Astrocyte (in vitro differentiated cells and primary cell): ENCODE measurements at places on chromosomes 11 and 22. TPM values are rescaled to one million over a fixed set of nuclear protein-coding genes. Genes with fewer than 3 reads are reported as not detected.

DNA sequence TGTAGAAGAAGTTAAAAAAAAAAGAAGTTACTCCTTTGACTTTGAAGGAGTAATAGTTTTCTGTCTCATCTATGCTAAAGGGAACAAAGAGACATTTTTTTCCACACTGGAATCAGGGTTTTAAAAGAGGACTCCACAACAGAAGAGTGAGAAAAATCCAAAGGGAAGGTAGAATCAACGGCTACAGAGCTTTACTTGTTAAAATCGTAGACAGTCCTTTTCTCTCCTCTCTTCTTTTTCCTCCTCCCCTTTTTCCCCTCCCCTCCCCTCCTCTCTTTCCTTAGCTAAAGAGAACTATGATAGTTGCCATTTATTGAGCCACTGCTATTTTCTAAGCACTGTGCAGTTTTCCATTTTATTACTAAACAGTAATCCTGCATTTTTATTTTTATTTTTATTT, 29.2 kb downstream of the DDIAS start:
- no peak for DNase-seq

MRGPRX4 gene
- total RNA-seq: not detected in 2 replicates

GRCh38 chr11:14249121-14249963, 109.6 kb downstream of the RRAS2 start:
- peak; percentile 8 for DNase-seq

DNA sequence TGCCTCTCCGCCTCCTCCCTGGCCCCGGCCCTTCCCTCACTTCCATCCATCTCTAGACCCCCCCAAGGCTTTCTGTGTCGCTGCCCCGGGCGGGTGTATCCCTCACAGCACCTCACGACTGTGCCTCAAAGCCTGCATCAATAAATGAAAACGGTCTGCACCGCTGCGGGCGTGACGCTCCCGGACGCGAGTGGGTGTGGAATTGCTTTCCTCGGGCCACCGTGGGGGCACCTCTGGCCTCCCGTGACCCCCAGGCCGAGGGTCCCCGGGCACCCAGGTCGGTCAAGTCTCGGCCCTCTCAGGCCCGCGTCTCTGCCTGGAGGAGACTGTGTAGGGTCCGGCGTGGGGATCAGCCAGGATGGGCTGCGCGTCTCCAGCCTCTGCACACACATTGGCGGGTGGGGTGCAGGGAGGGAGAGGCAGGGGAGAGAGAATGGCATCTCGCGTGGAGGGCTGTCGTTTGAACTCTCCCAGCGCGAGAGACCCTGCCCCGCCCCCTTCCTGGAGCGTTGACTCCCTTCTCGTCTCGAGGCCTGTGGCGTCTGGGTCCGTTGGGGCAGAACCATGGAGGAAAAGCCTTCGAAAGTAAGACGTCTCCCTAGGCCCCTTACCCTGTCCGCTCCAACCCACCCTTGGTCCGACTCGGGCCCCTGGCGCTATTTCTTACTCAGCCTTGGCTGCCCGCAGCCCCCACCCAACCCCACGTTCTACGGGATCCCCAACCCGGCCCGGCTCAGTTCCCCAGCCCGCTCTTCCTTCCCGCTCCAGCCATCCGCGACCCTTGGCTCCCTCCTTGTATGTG, at the start of gene CATSPERZ:
Gene CATSPERZ, plus strand, starts transcription at position 512 of the 802 bp plus-strand sequence. Its CDS starts 53 bp downstream, at position 565.
- no peak for DNase-seq

ZFP91 gene
- total RNA-seq: 38.1 and 40.1 TPM in 2 replicates

DNA sequence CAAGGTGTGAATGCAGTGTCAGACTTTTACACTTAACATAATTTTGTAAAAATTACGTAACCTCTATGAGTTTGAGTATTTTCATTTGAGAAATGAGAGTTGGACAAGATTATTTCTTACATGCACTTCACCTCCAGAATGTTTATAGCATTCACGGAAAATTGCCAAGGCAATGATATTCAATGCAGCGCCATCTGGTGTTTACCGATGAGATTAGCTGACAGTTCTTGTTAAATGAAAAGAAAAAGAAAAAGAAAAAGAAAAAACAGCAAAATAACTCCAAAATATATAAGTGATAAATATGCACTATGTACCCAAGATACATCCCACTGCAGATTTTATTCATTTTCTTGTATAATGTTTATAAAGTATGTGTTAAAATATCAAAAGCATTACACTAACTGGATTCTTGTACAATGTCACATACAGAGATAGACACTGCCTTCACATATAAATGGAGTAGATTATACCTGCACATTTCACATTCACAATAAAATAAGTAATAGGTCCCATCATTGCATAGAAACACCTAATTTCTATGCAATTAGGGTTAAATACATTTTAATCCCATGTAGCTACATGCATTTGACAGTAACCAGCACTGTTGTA, 976.3 kb upstream of the FAT3 start:
- no peak for DNase-seq

EMSY gene
- total RNA-seq: 18.8 and 18.9 TPM in 2 replicates

OR10V1 gene
- total RNA-seq: not detected in 2 replicates

DNA sequence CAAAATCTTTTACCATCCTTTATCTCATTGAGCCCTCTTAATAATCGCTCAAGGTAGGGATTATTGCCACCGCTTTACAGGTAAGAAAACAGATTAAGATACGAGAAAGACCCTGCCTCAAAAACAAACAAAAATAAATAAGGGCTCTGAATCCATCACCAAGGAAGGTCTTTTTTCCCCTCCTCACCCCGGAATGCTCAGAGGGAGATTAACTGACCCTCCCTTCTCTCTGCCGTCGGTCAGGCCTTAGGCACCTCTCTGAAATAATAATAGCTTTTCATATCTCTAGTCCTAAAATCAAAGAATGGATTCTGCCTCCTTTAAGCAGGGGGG, 620 bp upstream of the ATG2A start:
- no peak for DNase-seq

APOBEC3G gene
- 2.4 and 2.7 TPM in 2 replicates for total RNA-seq

FAM181B gene
- total RNA-seq: 0.11 and 0.17 TPM in 2 replicates

DNA sequence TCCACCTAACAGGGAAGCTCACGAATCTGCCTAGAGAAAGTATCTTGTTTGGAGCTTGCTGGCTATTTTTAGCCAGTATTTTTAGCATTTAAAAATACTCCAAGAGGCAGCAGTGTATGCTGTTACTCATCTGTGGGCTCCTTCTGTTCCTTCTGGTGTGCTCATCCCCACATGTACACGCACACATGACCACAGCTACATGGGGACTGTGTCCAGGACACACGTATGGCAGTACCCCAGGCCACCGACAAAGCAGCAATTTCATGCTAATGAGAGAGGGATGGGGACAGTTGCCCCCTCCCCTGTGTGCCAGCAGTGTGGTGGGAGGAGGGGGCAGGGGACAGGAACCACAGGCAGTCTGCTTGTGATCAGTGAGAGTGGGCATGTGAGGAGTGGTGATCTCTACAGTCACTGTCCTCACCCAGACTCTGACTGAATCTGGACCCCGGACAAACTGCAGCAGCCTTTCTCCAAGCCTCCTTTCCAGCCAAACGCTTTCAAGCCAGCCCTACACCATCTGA, 16.4 kb downstream of the USP2 start:
- no peak for DNase-seq

GRCh38 chr11:35390737-35391682, 28.3 kb downstream of the SLC1A2 start:
- DNase-seq: peak; percentile 68

DNA sequence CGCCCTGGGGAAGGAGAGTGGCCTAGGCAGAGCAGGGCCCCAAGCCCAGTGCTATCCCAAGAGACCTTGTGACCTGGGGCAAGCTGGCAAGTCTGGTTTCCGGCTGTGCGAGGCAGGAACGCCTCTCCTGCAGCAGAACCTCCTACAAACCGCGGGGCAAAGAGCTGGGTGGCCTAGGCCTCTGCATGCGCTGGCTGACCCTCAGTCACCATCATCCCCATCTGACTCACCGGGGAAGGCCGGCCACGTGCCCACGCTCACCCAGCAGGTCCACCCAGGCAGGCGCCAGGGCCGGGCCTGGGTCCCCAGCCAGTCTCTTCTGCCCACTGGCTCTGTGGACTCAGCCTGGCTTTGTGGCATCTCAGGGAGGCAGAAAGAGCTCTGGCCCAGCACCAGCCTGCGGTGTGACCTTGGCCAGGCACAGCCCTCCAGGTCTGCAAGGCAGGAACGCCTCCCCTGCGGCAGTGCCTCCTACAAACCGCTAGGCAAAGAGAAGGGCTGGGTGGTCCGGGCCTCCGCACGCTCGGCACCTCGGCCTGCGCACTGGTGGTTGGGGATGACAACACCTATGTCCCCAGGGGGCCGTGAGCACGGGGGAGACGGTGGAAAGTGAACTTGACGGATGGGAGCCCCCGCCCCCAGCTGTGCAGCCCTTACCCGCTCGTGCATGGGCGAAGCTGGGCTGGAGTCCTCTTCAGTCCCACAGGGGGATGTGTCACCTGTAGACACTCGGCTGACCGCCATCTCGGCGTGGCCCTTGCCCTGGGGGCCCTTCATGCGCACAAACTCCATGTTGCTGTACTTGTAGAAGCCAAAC, 38.2 kb downstream of the KIAA0930 start:
- DNase-seq: no peak

DNA sequence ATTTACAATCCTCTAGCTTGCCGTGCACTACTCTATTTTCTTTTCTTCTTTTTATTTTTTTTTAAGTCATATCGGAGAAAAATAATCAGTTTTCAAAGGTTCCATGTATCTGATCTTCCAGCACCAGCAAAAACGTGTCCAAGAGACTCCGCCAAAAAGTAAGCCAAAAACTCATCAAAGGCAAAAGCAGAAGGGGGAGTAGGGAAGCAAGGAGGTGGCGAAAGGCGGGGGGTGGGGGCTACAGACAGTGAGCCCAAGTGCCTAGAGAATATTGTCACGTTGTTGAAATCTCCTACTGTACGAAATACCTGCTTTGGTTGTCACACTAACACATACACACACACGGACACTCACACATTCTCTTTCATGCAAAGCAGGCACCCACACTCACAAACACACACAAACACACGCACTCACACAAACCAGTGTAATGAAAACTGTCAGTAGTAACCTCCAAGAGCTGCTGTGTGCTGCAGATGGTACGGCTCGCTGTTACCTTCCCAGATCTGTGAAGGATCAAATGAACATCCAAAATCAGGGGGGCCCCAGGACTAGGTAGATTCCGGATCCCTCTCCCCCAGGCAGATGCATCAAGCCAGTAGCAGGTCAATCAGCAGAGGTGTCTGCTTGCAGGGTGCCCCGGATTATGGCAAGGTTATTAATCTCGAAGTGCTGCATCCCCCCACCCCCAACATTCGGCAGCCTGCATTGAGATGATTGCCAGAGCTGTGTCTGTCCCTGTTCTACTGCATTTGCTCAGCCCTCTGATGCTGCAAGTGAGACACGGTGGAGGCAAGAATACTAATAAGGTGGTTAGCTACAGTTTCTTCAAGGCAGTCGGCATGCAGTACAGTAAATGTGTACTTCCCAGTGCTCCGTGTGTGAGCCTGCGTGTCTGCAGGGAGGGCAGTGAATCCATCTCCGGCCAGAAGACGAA, at the start of gene LRRC4C:
Gene LRRC4C, minus strand, starts transcription at position 188 of the 937 bp plus-strand sequence.
- peak; percentile 14 for DNase-seq

GRCh38 chr11:119952441-119952840, 185.5 kb downstream of the TRIM29 start:
- no peak for DNase-seq

DTX4 gene
- total RNA-seq: 16.1 and 19.5 TPM in 2 replicates

DNA sequence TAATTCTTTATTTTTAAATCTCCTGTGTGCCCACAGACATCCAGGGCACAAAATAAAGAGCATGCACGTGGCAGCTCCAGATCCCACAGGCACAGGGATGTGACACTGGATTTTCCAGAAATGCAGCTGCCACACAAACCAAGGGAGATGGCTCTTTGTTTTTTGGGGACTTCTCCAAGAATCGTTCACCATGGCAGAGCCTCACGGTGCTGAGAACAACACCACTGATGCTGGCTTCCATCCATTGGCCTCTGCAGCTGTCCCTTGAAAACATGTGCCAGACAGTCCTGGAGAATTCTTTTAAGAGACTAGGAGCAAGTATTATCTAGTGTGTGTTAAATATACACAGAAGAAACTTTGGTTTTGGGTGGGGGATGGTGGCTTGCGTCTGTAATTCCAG, 108.4 kb upstream of the SLC22A12 start:
- DNase-seq: no peak

LRRC74B gene
- 0.19 TPM in 1 of 2 replicates, not detected in the other for total RNA-seq

BEST1 gene
- 0.60 and 0.66 TPM in 2 replicates for total RNA-seq

AQP11 gene
- total RNA-seq: 0.48 and 0.91 TPM in 2 replicates

DNA sequence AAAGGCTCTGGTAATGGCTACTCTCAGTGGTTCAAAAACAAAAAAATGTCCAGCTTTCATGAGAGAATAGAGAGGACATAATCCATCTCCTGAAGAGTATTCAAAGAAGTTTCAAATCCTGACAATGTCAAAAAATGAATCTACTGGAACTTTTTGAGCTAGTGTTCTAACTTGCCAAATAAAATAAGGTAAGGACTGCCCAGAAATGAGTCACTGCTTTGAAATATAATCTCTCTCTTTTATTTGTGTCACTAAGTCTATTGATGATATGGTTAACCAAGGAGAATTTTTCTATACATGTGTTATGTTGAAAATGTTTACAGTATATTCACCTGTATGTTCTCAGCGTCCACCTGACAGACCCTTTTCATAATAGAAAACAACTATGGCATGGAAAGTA, 3.4 kb downstream of the GUCY1A2 start:
- DNase-seq: peak; percentile 63

DNA sequence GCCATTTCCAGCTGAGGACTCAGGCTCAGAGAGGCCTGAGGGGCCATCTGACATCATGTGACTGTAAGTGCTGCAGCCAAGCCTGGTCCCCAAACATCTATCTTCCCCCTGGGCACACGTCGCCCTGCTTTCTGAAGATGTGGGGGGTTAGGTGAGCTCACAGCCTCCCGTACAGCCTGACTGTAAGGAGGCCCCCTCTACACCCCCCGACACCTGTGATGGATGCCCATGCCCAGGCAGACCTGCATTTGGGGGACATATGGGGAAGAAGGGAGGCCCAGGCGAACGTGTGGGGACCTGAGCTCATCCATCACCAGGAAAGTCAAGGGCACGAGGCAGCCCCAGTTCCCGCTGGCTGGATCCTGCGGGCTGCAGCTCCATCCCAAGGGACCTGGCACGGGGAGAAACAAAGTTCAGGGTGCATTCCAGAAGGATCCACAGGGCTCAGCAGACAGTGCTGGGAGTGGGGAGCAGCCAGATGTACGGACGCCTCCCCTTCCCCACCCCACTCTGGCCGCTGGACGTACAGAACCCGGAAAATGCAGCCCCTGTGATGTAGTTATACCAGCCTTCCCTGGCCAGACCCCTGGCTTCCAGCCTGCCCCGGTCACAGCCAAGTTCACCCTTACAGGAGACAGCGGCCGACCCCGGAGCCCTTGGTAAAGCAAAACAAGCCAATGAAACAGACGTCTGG, 1431.4 kb downstream of the BRD1 start:
- DNase-seq: no peak

- no peak for DNase-seq
Measured at GRCh38 chr22:20553947-20554741, 46.7 kb downstream of the MED15 start.

LMO2 gene
- 0.67 and 1.8 TPM in 2 replicates for total RNA-seq

- no peak for DNase-seq
Measured at GRCh38 chr11:4127357-4127756, 32.8 kb downstream of the RRM1 start.

HPS4 gene
- total RNA-seq: 21.9 and 25.2 TPM in 2 replicates
